ENCODE measurements at places on chromosomes 3 and 15. TPM values are rescaled to one million over a fixed set of nuclear protein-coding genes. Genes with fewer than 3 reads are reported as not detected.

Gene GPR62
- total RNA-seq = not detected

DNA sequence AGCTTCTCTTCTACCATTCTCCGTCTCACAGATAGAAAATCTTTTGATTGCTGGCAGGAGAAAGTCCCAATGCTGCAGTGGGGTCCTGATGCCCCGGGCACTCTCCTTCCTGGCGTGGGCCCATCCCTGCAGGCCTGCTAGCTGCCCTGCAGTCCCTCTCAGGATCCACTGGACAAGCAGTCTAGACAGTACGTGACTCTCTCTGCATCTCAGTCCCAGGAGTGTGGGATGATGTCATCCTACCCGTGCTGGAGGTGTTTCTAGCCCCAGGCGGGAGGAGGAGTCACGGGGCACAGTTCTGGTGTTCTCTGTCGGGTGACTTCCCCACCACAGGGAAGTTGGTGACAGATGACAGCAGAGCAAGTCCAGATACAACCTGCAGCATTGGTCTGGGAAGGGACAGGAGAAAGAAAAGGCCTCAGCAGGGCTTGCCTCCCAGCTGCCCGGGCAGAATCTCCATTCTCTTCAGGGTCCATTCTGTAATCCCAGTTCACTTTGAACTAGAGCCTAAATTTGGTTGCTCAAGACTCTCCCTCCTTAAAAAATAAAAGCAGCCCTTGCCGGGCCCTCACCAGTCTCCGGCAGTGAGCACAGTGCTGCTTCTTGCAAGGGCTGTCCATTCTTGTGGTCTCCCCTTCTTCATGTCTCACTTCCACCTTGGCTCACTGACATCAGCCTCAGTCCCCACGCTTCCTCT is 30.6 kb downstream of the SLC28A1 start:
- ATAC-seq = peak; percentile 66

Gene CHDH
- 0.78 TPM for total RNA-seq

- ATAC-seq = no peak
Observed at GRCh38 chr3:30720586-30721313, 114.3 kb downstream of the TGFBR2 start.

Gene PLSCR4
- 61.5 TPM for total RNA-seq

Gene TMA7
- total RNA-seq = 200 TPM

Gene FAM162A
- total RNA-seq = 44.7 TPM

DNA sequence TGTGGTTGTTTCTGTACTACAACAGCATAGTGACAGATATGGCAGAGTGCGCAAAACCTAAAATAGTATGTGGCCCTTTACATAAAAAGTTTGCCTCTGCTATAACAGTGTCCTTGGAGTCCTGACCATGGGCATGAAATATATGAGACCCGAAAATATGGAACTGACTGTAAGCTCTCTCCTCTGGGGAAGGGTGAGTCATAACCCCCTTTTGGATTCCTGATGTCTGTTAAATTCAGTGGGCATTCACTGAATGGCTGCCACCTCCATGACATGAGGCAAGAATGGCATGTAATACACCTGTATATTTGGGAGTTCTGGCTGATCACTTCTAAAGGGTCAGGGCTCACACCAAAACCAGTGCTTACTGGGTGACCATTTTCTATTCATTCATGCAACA is 6.1 kb downstream of the TBC1D2B start:
- no peak for ATAC-seq

Gene ACAN
- 0.04 TPM for total RNA-seq

Gene CD200R1
- total RNA-seq = 0.78 TPM

DNA sequence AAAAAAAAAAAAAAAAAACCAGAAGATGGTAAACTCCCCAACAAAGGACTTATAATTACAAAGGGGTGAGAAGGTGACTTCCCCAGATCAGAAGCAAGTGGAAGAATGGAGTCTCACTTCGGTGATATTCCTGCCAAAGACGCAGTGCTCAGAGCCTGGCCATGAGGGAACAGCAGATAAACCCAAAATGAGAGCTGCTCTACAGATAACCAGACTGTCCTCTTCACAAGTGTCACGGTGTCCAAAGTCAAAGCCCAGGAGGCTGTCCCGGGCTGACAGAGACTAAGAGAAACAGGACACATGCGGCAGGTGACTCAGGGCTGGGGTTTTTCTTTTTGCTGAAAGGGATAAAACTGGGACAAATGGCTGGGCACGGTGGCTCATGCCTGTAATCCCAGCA is 48.8 kb downstream of the HMCES start:
- no peak for ATAC-seq

- ATAC-seq = no peak
Observed at GRCh38 chr3:114207768-114208167, 28.9 kb upstream of the DRD3 start.

- no peak for ATAC-seq
Observed at GRCh38 chr15:58682234-58682633, 67.3 kb downstream of the ADAM10 start.

Gene OSTN
- total RNA-seq = not detected

GRCh38 chr3:74393426-74393825 is 221.0 kb downstream of the CNTN3 start:
- no peak for ATAC-seq

- ATAC-seq = peak; percentile 41
Observed at GRCh38 chr15:74203914-74204431, 1.4 kb upstream of the STRA6 start.

GRCh38 chr3:174362556-174362955 is 496.6 kb upstream of the NAALADL2 start:
- ATAC-seq = no peak

GRCh38 chr3:116776880-116777785 is 67.6 kb downstream of the TUSC7 start:
- ATAC-seq = no peak

Gene RGMA
- total RNA-seq = 125 TPM

GRCh38 chr15:81887912-81888311 is 157.9 kb downstream of the MEX3B start:
- ATAC-seq = no peak

DNA sequence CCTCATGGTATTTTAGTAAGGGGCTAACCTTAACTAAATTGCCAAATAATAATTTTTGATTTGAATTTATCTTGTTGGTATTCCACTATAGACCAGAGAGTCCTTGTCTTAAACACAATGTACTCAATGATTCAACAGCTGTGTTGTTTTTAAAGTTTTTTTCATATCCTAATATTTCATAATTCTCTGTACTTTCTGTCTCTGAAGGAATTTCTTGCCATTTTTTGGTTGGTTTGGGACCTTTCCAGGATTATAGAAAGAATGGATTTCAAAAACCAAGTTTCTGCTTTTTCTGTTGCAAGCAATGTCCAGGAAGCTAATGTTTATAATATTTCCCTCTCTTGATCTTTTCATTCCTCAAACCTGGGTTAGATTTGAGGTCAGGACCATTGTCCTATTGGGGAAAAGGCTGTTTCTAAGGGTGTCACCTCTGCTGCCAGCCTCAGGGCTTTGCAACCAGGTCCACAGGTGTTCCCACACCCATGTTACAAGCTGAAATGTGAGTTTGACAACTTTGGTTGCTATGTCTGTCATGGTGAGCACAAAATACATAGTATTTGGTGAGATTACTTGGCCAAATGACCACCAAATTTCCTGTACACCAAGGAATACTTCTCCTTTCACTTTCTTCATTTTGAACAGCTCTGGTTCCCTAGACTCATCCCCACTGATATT is 363.7 kb upstream of the RGMA start:
- ATAC-seq = peak; percentile 43

- ATAC-seq = no peak
Observed at GRCh38 chr3:188788621-188789081, 383.1 kb upstream of the TPRG1 start.

Gene TRH
- total RNA-seq = 0.30 TPM

GRCh38 chr3:67870477-67870876 is 216.1 kb upstream of the SUCLG2 start:
- ATAC-seq = no peak

GRCh38 chr3:2377281-2377680 is 278.6 kb downstream of the CNTN4 start:
- ATAC-seq = no peak

GRCh38 chr3:81291586-81291985 is 469.9 kb downstream of the GBE1 start:
- ATAC-seq = no peak

DNA sequence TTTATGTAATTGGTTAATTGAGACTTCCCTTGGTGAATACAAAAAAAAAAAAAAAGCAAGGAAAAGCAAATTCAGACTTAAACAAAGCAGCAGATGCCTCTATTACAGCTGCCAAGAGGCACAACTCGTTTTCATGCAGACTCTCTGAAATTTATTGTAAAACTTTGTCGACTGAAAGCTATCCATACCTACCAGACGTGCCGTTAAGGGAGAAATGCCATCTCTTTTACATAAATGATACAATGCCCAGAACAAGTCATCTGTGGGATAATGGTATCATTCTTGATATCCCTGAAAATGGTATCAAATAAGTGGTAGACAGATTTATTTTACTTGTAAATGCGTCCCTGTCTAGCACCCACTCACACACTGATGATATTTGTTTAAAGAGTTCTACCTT is 724.2 kb downstream of the NSUN3 start:
- ATAC-seq = no peak

Gene NFKBIZ
- total RNA-seq = 41.0 TPM

Gene GPR171
- 0.31 TPM for total RNA-seq

Gene TICRR
- 1.2 TPM for total RNA-seq

GRCh38 chr3:69628951-69629350 is 110.3 kb upstream of the MITF start:
- no peak for ATAC-seq

Gene KIF7
- total RNA-seq = 17.0 TPM

- peak; percentile 62 for ATAC-seq
Observed at GRCh38 chr15:40471105-40471807, 472 bp downstream of the CHST14 start.

Gene COL8A1
- 20.3 TPM for total RNA-seq

GRCh38 chr15:44289259-44289790 is 806 bp downstream of the GOLM2 start:
- no peak for ATAC-seq

GRCh38 chr3:120093119-120093910 is 932 bp downstream of the GSK3B start:
- no peak for ATAC-seq

DNA sequence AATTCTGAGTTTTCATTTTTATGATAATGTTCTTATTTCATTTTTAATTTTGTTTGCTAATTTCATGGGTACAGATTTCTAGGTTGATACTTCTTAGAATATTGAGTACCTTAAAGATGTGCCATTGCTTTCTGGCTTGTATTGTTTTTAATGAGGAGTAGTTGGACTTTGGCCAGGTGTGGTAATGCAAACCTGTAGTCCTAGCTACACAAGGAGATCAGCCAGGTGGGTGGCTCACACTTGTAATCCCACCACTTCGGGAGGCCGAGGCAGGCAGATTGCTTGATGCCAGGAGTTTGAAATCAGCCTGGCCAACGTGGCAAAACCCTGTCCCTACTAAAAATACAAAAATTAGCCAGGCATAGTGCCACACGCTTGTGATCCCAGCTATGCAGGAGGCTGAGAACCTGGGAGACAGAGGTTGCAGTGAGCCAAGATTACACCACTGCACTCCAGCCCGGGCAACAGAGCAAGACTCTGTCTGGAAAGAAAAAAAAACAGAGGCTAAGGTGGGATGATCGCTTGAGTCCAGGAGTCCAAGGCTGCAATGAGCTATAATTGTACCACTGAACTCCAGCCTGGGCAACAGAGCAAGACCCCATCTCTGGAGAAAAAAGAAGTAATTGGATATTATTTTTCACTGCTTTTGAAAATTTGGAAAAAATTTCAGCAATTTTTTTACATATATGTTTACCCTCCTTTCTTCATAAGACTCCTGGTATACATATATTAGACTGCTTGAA is 198.0 kb downstream of the ALCAM start:
- no peak for ATAC-seq

- no peak for ATAC-seq
Observed at GRCh38 chr3:13833506-13834257, 46.2 kb downstream of the WNT7A start.

GRCh38 chr15:92780843-92781242 is 119.3 kb upstream of the CHD2 start:
- ATAC-seq = no peak

GRCh38 chr3:20861454-20861853 is 675.4 kb upstream of the SGO1 start:
- no peak for ATAC-seq

GRCh38 chr3:138686771-138687221 is 78.2 kb downstream of the FAIM start:
- ATAC-seq = no peak

DNA sequence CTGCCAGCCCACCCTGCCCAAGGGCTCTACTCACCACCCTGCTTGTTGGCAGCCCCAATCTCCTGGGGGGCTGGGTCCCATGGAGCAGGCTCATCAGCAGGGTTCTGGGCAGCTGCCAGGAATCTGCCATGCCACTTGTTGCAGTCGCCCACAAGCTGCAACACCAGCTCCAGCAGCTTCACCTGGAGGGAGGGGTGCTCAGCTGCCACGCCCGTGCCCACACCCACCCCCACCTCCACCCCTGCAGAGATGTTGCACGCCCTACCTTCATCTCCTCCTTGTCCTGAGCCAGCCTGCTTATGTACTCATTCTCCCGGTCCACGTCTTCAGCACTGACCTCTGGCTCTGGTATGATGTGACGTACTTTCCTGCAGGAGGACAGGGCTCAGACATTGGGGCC is 77.9 kb upstream of the C2CD4B start:
- ATAC-seq = no peak

Gene CCDC191
- 7.9 TPM for total RNA-seq

- no peak for ATAC-seq
Observed at GRCh38 chr3:14458434-14459275, 56.2 kb downstream of the SLC6A6 start.

Gene KBTBD13
- not detected for total RNA-seq

GRCh38 chr3:182239316-182239715 is 527.6 kb downstream of the SOX2 start:
- no peak for ATAC-seq

Gene TCF12
- 146 TPM for total RNA-seq

- no peak for ATAC-seq
Observed at GRCh38 chr3:110062716-110063115, 725.4 kb upstream of the DPPA4 start.

Gene ZNF774
- total RNA-seq = 0.78 TPM

Measured in gastroesophageal sphincter (tissue), 4 donors.